ENCODE measurements at places on chromosomes 6 and 20.

- no peak for DNase-seq
These were observed 61.6 kb upstream of the SLCO4A1 start for GRCh38 chr20:62580733-62581132.

DNA sequence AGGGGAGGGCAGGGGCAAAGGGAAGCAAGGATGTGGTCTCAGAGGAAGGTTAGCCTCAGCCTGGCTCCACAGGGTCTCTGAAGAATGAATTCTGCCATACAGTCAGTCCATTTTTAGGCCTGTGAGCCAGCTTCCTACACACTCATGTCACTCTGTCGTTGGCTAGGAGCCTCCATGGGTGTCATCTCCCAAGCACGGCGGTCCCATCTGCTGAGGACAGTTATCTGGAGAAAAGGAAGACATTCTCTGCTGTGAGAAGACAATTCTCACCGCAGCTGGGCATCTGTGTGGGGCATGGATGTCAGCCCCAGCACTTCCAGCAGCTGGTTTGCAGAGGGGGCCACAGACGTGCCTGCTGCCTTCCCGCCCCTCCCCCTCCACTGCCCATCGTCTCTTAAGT, 167.6 kb downstream of the LINC00237 start:
- no peak for DNase-seq

- no peak for DNase-seq
These were observed 178.0 kb upstream of the SGK1 start for GRCh38 chr6:134495890-134496248.

GRCh38 chr6:7544597-7544996, 3.1 kb downstream of the DSP start:
- DNase-seq: no peak

- no peak for DNase-seq
These were observed 256.9 kb downstream of the ERMARD start for GRCh38 chr6:170008294-170008785.

DNA sequence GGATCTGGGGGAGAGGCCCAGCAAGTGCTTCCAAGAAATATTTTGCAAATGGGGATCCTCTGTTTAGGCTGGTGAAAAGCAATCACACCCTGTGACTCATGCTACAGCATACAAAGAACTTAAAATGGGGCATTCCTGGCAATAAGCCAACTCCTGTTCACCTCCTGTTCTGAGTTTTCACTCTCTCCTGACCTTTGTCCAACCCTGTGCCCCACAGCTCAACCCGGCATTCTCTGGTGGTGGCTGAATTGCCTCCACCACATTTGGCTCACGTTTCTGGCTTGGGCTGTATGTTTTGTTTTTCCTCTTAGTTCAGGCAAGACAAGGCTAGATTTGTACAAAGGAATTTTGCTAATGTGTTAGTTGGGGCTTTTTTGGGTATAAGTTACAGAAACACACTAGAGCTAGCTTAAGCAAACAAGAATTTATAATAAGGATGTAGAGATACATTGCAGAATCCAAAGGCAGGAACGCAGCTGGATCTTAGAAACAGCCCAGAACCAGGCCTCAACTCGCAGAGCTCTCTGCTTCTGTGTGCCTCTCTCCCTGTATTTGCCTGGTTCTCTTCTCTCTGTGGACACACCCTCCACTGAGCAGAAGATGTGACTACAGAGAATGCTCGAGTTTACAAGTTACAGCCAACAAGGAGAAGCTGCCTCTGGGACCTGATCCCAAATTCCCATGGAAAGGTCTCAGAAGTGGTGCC, 9.4 kb downstream of the ABCC10 start:
- no peak for DNase-seq

DNA sequence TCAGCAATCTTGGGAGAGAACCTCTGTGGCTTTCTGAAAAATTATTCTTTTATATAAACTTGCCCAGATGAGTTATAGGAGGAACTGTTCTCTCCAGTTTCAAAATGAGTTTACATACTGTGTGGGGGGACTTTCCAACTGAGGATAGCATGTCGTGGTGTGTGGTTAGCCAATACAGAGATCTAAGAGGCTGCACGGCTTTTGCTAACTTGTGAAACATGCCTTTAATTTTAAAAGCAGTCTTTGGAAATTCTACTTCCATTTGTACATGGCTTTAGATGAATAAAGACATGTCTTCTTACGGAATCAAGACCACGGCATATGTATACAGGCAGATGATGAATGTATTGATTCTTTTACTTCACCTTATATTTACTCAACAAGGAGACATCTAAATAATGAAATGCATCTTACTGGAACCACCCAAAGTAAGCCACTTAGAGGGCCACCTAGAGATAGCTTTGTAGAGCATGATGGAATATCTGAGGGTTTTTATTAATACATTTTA, 39.8 kb downstream of the HIVEP1 start:
- no peak for DNase-seq

- no peak for DNase-seq
These were observed 157.0 kb upstream of the SGK1 start for GRCh38 chr6:134474955-134475354.

DNA sequence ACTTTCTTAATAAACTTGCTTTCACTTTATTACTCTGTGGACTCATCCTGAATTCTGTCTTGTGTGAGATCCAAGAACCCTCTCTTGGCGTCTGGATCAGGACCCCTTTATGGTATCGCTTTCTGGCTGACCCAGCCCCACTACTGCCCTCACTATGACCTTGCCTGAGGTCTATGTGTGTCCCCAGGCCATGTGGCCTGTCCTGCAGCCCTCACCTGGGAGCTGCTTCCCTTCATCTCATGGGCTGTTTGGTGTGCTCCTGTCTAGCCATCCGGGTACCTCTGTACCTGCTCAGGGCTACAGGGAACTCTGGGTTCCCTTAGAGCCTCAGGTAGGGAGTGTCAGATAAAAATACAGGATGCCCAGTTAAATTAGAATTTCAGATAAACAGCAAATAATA, 94.5 kb downstream of the SCP2D1 start:
- DNase-seq: no peak

DNA sequence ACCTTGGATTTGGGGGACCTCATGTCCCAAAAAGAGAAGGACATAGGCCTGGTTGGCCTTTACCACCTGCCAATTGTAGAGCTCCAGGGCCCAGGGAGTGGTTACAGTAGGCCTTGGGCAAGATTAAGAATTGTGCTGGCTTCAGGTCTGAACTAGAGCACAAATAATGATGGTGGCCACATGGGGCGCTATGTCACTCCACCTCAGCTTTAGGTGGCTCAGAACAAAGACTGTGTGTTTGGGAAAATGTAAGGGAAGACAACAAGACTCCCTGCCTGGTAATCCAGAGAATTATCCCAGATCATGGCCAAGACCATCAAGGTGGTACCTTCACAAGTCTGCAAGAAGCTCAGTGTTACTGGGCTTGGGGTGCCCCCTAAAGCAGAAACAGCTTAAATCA, 224.9 kb upstream of the OPRM1 start:
- DNase-seq: no peak

DNA sequence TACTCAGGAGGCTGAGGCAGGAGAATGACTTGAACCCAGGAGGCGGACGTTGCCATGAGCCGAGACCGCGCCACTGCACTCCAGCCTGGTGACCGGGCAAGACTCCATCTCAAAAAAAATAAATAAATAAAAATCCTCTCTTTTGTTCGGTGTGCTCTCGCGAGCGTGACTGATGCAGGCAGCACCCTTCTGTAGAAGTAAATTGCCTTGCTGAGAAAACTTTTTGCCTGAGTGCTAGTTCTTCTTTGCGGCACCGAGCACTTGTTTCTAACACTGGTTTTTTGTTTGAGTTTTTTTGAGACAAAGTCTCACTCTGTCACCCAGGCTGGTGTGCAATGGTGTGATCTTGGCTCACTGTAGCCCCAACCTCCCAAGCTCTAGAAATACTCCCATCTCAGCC, 30.5 kb downstream of the PLN start:
- DNase-seq: no peak

GRCh38 chr6:10391299-10391630, 23.6 kb downstream of the TFAP2A start:
- DNase-seq: no peak

- DNase-seq: no peak
These were observed 116.4 kb upstream of the THBS2 start for GRCh38 chr6:169370054-169370453.

DNA sequence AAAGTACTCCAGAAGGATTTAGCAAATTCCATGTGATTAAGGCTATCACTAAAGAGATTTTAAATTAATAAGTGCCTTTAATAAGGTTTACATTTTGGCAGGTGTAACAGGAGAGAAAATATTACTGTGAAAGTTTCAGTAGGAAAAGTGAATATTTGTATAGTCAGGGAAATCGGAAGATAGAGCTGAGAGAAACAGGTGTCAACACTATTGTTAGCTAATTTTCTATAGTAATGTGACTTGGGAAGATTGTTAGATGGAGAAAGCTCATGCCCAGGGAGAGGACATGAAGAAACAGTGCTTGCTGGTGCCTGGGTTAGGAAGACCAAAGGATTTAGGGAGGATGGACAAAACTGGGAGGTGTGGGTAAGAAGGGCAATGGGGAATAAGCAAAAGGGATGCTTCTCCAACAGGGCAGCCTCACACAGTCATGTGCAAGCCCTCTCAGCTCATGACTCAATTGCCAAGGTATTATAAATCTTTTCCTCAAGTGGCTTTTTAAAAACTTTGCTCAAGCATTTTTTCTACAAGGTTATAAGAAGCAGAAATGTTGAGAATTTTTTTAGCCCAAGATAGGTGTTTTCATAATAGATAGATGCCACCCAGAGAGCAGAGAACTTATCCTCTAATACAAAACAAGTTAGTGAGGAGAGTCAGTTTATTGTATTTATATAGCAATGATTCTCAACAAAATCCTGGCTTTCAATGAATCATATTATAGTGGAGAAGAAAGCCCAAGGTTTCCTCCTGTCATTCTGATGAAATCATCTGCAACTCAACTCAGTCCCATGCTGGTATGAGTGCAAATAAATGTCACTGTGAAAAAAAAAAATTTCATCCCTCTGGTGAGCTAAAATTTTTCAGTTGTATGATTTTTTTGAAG, 325.2 kb upstream of the NT5E start:
- DNase-seq: no peak

GRCh38 chr20:24746351-24746685, 202.8 kb upstream of the CST7 start:
- DNase-seq: no peak

DNA sequence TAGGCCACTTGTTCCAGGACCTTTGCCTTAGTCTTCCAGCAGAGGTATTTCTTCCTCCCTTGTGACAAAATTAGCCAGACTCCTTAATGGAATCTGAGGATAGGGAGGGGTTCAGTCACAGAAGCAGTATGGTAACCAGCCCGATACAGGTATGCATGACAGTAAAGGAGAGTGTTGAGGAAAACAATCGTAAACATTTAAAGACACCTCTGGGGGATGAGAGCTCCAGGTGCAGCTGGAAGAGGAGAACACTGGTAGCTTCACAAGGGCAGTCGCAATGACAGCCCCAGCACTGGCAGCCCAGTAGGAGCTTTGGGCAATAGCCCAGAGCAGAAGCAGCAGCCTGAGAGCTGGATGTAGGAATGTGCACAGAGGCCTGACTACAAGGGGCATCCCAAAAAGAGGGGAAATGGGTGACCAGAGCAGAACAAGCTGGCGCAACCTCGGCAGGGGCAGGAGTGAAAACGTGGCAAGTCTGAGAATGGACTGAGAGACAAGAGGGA, 344.9 kb upstream of the JAG1 start:
- DNase-seq: no peak

DNA sequence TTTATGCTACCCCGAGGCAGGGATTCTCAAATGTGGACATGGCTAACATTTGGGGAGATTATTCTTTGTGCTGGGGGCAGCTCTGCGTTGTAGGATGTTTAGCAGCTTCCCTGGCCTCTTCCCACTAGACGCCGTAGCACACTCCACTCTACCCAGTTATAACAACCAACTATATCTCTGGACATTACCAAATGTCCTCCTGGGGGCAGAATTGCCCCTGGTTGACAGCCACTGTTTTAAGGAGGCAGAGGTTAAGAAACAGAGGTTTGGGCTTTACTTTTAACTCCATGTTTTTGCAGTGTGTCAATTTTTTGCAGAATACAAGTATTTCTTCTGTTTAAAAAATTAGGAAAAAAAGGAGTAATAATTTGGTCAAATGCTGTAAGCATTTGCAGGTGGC, 56.2 kb upstream of the BMP6 start:
- DNase-seq: no peak

DNA sequence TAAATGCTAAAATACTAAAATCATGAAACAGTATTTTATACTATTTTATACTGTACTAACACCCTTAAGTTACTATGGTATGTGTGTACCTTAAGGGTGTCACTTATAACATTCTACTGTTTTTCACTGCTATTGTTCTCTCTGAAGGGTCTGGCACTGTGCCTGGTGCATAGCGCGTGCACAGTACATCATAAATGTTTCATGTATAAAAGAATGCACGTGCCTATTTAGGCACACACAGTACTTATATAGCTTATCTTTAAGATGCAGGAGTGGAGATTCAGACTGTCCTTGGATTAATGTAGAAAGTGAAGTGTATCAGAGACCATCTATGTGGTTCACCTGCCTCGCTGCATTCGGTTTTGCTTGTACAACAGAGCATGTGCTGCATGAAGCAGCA, 64.0 kb upstream of the SGK1 start:
- no peak for DNase-seq

- DNase-seq: no peak
These were observed 34.2 kb upstream of the B4GALT5 start for GRCh38 chr20:49747707-49748524.

- DNase-seq: no peak
These were observed 185.5 kb upstream of the ECI2 start for GRCh38 chr6:4320860-4321259.

- DNase-seq: no peak
These were observed 858 bp downstream of the RWDD1 start for GRCh38 chr6:116572162-116572561.

- no peak for DNase-seq
These were observed 74.9 kb downstream of the FYN start for GRCh38 chr6:111798281-111798725.

- DNase-seq: no peak
These were observed 51.2 kb upstream of the UBR2 start for GRCh38 chr6:42512579-42512978.

GRCh38 chr6:7673063-7673536, 52.8 kb upstream of the BMP6 start:
- no peak for DNase-seq

- DNase-seq: no peak
These were observed 509 bp upstream of the TPD52L2 start for GRCh38 chr20:63864545-63864977.

GRCh38 chr6:139250296-139251044, 41.3 kb downstream of the TXLNB start:
- DNase-seq: no peak

GRCh38 chr20:59925899-59926298, 7.5 kb downstream of the SYCP2 start:
- no peak for DNase-seq

GRCh38 chr6:165649166-165650137, 13.6 kb downstream of the PDE10A start:
- DNase-seq: no peak

GRCh38 chr20:35093267-35093884, 769 bp upstream of the TRPC4AP start:
- DNase-seq: no peak

- no peak for DNase-seq
These were observed 48.3 kb downstream of the OGFRL1 start for GRCh38 chr6:71336901-71337300.

- DNase-seq: no peak
These were observed 3.2 kb upstream of the NCR2 start for GRCh38 chr6:41332241-41332640.

Data from nucleus accumbens (tissue), 56 donors.